ENCODE measurements at places on chromosomes 11 and 22.

DNA sequence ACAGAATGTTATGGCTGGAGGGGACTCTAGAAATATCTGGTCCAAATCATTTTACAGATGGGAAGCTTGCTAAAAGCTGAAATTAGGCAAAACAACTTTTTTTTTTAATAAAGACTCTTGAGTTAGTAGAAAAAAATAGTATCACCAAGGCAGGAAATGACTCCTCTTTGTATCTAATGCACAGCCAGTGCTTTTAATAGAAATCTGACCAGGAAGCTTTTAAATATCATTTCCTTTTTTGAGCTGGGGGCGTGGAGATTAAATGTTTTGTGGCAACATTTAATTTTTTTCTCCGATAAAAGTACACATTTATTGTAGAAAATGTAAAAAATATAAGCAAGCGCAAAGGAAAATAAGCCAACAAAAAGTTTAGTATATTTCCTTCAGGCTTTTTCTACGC, 22.5 kb downstream of the TRAF6 start:
- no peak for DNase-seq

GRCh38 chr11:134815404-134815803, 403.4 kb upstream of the B3GAT1 start:
- DNase-seq = no peak

DNA sequence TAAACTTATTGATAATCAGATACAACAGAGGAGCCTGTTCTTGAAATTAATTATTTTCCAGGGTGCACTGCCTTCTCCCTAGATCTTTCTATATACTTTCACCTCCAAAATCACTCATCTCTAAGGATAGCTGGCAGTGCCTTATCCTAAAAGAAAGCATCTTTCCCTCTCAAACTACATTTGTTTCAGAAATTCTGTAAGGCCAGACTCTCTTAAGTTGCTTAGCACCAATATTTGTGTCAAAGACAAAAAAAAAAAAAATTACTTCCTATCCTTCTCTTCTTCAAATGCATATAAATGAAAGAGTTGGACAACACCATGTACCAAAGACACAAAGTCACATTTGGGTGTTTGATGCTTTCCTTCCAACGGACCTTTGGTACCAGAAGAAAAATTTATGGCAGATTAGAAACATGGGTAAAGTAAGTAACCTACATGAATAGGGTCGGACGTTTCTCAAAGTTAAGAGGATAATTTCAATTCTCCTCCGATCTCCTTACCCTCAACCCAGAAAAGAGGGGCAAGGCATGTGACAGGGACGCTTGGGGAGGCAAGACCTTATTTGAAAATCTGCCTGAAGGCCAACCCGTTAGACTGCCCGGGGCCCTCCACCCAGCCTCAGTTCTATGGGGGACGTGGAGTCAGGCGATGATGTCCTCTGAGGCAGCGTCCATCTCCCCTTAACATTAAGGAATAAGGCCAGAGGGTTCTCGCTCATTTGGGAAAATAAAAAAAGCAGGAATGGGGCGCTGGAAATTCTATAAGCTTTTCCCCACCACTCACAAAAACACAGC, 66.3 kb downstream of the ETS1 start:
- no peak for DNase-seq

DNA sequence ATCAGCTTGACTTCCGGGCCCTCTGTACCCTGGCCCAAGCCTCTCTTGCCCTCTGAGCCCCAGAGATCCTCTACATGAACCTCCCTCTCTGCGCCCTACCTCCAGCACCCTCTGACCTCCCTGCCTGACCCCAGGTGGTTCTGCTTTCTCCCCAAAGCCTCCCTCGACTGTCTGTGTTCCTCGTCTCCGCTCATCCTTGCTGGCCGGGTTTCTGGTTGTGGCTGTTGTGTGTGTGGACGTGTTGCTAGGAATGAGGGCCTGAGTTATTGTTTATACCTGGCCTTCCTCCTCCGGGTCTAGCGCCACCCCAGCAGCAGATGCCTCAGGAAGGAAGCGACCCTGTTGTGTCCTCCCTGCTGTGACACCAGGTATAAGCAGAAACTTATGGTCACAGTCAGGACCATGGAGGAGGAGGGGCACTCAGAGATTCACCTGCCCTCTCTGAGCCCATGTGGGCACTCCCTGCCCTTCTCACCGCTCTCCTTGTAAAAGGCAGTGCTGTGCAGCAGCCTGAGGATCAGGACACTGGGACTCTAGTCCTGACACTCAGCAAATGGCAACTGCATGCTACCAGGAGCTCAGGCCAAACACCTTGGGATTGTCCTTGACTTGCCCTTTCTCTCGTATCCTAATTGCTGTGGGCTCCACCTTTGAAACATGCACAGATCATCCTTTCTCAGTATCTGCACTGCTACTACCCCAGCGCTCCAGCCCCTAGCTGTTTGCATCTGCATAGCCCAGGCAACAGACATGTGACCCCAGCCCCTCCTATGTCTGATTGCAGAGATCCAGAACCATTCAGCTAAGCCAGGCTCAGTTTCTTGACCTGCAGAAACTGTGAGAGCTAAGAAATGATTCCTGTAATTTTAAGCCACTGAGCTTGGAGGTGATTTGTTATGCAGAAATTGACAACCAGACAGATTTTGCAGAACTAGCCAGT, 140.1 kb downstream of the ST3GAL4 start:
- no peak for DNase-seq

DNA sequence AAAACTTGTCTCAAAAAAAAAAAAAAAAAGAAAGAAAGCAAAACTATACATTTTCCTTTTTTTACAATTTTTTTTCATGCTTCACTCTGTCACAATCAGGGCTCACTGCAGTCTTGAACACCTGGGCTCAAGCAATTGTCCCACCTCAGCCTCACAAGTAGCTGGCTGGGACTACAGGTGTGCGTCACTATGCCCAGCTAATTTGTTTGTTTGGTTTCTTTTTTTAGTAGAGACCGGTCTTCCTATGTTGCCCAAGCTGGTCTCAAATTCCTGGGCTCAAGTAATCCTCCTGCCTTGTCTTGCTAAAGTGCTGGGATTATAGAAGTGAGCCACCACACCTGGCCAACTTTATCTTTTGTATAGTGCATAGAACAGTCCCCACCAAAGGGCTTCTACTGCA, 15.0 kb upstream of the CXCR5 start:
- no peak for DNase-seq

GRCh38 chr11:132349811-132350733, 979.7 kb downstream of the NTM start:
- no peak for DNase-seq

DNA sequence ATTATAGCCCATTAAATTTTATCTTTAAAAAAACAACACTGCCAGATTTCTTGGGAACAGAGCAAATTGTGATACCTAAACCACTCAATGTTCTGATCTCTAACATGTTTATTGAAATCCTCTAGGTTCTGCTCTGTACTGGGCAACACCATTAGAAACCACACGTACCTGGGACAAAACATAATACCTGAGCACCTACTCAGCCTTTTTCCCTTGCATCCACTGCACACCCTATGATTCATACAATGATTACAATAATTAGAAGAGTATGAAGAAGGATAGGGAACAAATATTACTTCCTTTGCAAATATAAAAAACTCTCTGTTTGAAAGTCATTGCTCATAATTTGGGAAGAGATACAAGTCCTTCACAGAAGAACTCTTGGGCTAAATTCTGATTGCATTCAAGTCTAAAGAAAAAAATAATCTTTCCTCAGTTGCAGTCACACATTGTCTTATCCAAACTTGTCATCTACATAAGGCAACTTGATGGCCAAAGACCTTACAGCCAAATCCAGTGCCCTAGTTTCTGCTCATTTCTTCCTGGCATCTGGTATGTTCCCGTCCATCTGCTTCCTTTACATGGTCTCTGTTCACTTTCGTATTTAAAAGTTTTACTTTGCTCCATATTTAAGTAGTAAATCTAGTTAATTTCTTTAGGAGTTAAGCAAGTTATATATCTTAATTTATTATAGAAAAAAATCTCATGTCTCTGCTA, 407.4 kb downstream of the LRRC4C start:
- no peak for DNase-seq

- DNase-seq = no peak
Observed at GRCh38 chr11:118621071-118621783, 13.8 kb downstream of the PHLDB1 start.

GRCh38 chr22:19728836-19729235, 5.5 kb downstream of the GP1BB start:
- DNase-seq = no peak

DNA sequence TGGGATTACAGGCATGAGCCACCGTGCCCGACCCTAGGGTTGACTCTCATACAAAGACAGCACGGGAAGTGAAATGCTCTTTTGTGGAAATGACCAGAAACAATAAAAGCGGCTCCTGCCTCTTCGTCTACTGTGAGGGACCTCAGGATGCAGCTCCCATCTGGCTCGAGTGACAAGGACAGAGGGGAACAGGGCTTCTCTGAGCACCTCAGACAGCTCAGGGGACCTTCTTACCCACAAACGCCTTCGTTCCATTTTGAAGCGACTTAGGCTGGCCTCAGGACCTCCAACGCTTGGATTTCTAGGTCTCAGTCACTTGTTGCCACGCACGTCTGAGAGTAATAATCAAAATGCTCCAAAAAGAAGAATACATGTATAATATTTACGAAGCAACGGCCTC, 2.5 kb downstream of the PRAME start:
- no peak for DNase-seq

DNA sequence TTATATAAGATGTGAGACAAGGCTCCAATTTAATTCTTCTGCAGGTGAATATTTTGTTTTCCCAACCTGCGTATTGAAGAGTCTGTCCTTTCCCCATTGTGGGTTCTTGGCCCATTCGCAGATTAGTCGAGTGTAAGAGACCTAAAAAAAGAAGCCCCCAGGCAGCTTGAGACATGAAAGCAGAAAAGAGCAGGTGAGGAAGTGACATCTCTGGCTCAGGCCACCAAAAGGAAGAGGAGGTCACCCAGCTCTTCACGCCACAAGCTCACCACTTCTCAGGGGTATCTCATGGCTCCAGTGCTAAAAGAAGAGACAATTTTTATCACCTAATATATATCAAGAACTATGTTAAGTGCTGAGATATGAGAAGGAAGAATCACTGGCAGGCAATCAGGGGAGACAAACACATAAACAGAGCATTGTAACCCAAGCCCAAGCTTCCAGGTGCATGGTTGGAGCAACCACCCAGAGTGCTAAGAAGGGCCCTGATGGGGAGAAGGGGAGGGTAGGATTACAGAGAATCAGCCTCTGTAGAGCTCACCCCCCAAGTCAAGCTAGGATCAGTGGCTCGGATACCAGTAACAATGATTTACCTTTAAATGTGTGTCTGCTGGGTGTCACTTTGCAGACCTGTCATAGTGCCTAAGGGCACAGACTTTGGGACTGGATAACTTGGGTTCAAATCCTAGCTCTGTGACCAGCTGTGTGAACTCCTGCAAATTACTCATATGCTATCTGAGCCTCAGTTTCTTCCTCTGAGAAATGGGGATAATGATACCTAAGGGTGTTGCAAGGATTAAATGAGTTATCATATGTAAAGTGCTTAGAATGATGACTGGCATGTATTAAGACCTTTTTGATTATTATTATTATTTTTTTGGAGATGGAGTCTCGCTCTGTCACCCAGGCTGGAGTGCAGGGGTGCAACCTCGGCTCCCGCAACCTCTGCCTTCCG, 39.2 kb downstream of the MCHR1 start:
- DNase-seq = no peak

DNA sequence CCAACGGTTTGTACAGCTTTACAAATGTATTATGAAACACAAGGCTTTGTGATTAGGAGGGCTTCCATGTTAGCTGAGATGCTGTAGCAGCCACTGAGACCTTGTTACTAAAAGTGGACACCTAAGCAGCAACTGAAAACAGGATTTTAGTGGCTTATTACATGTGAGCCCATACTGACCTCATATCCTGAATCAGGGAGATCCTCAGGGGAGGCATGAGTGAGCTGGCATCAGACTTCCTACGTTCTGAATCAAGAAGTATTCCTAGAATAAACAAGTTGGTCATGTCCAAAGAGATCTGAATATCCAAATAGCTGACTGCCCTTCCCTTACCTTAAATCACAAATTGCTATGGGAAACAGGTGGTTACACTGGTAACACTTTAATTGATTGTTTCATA, 59.1 kb upstream of the SCUBE2 start:
- DNase-seq = no peak

- no peak for DNase-seq
Observed at GRCh38 chr22:27080863-27081262, 423.5 kb downstream of the MIAT start.

DNA sequence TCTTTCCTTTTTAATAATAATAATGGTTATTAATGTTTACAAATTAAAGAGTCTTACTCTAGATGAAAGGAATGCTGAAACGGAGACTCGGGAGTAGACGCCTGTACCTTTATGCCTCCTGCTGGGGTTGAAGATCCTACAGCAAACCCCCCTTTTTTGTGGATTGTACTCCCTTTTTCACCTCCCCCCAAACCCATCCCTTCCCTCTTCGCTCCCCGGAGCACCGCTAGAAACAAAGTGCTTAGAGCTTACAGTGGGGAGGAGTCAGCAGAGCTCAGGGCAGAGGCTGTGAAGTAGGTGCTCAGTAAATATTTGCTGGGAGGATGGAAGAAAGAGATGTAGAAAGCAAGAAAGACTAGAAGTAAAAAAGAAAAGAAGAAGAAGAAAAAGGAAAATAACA, 169.7 kb downstream of the NXPE2 start:
- DNase-seq = no peak

DNA sequence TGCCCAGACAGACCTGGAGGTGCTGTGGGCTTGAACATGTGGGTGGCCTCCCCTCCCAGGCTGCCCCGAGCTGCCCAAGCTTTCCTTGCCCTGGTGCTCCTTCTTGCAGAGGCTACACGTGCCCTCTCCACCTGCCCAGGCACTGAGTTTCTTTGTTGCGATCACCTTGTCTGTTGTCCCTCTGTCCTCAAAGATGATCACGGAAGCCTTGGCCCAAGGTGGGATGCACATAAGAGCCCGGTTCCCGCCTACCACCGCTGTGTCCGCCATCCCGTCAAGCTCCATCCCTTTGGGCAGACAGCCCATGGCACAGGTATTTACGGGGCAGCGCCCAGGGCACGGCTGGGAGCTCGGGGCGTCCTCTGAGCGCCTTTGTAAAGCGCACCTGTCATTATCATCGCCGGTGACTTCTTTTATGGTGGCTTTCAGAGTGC, 67.5 kb downstream of the MED15 start:
- DNase-seq = no peak

DNA sequence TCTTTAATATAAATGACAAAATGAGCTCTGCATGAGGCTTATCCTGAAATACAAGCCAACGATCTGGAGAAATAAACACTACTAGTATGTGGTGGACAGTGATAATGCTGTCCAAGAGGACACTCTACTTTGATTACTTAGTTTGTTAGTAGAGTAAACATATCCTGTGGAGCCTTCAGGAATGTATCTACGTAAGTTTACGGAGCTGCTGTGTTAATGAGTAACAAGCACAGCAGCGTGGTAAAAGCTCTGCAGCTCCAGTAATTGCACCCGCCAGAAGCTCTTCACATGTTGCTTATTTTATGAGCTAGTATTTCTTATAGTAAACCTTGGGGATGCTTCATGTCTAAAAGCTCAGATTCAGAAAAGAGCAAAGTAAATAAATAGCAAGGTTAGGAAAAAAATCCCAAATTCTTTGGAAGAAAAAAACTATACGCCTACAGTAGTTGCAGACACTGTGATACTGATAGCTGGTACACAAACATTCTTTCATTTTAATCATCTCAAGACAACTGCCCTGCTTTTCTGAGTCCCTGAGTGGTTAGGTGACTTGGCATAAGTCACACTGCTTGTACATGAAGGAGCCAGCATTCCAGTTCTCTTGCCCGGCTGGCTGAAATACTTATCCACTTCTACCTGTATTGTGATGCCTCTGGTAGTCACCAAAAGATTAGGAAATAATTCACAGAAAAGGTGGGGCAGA, 32.7 kb upstream of the CCDC34 start:
- no peak for DNase-seq

Data from stimulated activated CD4-positive, alpha-beta T cell treated with anti-CD3 and anti-CD28 coated beads, Interleukin-15, amount 100 ng/mL, for 1 hour (primary cell).